NCI-H2029 treated with DMSO at 0.1 percent for 48 hours (cell line): ENCODE measurements at places on chromosomes 1 and 21.

DNA sequence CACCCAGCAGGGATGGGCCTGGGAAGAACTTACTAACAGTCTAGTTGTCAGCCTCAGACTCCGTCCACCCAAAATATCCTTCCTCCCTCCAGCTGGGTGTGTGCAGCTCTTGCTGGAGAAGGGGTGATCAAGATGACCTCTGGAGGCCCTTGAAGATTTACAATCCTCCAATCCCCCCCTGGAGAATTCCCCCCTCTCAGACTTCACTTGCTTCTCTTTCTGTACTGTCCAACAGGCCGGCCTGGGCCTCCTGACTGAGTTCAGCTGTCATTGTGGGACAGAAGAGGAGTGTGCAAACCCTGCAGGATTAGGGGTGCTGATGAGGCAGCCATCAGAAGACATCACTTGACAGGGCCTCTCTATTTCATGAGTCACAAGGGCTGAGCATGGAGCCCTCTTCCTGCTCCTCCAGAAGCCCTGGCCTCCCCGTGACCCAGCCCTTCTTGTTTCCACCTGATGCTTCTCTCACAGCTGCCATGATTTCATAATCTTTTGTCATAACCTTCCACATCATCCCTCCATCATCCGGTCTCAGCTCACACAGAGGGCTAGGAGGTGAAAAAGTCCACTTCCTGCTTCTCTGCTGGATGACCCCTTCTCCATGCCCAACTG is 17.5 kb upstream of the IGFN1 start:
- no peak for DNase-seq

GRCh38 chr1:241738284-241739078 is 86.4 kb downstream of the WDR64 start:
- no peak for DNase-seq

DNA sequence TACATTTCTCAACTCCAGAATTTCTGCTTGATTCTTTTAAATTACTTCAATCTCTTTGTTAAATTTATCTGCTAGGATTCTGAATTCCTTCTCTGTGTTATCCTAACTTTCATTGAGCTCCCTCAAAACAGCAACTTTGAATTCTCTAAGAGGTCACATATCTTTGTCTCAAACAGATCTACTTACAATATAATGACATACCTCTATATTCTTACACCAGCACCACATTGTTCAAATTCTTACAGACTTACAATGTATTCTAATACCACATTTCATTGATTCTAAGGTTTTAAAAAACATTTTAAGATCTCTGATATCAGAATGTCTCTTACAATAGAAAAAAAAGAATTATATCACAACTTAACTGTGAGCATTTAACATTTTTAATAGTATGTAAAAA is 77.4 kb downstream of the DIRAS3 start:
- no peak for DNase-seq

GRCh38 chr1:177558372-177558771 is 387.6 kb downstream of the BRINP2 start:
- no peak for DNase-seq

DNA sequence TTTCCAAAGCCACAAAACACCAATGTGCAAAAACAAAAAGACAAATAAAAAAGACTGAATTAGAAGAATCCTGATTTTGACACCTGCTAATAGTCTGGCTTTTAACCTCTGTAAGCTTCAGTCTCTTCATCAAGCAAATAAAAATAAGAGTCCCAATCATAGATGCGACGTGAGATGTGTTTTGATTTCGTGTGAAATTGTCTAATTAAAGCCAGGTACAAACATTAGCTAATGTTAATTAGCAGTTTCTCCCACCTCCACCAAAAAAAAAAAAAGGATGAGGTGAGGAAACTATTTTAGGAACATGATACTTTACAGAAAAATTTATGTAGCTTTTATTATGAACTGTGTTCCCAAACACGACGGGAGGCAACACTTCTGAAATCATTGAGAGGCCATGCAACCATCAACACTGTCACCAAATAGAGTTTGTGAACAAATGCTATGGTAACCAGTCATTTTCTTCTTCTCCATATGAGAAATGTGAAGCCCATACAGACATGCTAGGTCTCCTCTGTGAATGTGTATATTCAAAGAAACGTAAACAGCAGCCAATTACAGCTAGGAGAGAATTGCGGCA is 6.7 kb upstream of the EVI5 start:
- DNase-seq, result no peak

- DNase-seq, result peak; percentile 68
Measured at GRCh38 chr21:43364851-43365424, 62.0 kb downstream of the SIK1 start.

DNA sequence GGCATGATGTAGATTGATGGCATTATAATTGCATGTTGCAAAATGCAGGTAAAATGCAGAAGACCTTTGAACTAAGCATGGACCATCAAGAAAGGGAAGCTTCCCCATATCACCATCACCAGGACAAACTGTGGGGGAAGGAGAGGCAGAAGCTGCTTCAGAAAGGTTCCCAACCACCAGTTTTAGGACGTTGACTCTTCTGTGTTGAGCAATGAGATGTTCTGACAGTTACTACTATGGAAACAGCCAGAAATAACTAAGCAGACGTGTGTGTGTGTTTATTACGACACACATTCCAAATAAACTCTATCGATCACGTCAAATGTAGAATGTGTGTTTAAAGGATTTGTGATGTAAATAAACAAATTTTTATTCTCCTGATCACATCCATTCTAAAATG is 110.2 kb upstream of the PLD5 start:
- no peak for DNase-seq

DNA sequence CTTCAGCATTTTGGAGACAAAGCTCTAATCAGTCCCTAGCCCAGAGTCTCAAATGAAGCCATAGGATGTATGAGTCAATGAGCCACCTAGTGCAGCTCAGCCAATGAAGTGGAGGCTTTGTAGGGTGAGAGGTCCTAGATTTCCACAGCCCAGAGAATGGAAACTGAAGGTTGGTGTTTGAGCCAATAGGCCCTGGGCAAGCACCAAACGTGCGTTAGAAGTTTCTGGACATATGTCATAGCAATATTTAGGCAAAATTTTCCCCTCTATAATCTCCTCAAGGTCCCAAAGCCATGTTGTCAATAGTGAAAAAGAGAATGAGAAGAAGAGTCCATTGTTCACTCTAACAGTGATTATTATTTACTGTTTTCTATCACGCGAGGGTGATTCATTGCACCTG is 361.3 kb downstream of the PLPP3 start:
- no peak for DNase-seq

DNA sequence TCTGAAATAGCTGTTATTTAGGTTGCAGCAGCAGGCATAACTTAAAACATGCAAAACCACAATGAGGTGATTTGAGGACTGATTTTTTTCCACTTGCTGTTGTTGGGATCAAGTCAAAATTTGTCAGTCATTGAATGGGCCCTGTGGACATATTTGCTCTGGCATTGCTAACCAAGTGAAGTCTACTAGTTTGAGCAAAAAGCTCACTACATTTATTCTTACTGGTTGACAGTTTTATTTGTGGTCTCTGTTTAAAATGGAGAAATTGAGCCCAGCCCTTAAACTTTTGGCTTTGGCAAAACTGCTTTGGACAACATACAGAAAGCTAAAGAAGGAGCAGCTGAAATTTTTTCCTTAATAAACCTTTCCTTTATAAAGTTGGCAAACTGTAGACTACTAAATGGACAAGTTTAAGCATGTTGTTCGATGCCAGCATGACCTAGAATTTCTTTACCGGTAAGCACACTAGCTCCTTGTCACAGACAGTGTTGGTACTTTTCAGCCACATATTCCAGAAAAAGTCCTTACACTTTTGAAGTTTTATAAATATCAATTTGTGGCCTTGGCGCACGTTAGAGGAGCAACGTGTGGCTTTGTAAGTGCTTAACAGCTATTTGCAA is 234.6 kb downstream of the USP25 start:
- DNase-seq, result no peak

DNA sequence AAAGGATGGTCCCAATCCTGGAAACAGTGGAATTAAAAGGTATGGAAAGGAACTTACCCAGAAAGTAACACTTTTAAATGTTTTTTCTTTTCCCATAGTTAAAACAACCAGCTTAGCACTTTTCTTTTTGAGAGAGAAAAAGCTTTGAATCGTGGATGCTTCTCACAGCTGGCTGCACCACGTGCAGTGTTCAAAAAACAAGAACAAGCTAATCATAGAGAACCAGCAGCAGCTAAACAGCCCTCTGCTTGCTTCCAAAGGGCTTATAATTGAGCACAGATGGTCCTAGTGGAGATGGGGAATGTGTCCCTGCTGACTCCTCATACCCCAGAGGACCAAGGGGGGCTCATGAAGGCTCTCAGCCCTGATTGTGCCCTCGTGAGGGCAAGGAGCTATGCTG is 26.4 kb downstream of the UTP25 start:
- no peak for DNase-seq

DNA sequence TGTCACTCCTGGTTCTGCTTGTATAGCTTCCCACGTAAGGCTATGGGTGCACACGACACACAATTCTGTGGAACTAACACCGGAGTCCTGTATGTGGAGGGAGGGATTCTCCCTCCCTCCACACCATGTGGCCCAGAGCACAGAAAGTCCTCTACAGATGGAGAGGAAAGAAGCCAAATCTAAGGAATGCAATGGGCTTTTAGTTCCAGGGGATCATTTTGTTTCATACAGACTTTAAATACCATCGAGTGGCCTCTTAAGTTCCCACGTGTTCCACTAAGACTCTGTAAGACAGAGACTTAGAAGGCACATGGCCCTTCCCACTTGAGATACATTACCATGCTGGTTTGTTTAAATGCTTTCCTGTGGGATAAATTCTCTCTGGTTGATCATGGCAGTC is 156.0 kb downstream of the TGFB2 start:
- no peak for DNase-seq

- no peak for DNase-seq
Measured at GRCh38 chr1:244296447-244296846, 155.3 kb downstream of the ADSS2 start.

- DNase-seq, result no peak
Measured at GRCh38 chr1:47986761-47987200, 10.4 kb downstream of the TRABD2B start.

DNA sequence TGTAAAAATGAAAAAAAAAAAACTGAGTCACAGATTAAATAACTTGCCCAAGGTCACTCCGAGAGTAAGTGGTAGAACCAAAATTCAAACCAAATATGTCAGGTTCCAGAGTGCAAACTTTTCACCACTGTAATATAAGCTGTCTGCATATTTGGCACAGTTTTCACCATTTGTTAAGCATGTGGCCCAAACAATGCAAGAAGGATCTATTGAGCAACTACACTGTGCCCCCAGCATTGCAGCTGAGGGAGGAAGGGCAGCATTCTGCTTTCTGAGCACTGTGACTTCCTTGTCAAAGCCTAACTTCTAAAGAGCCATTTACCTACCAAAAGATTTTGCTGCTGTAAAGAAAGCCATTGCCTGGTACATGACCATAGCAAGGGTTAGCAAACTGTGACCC is 133.4 kb downstream of the SYT2 start:
- DNase-seq, result no peak

- DNase-seq, result peak; percentile 10
Measured at GRCh38 chr1:155063550-155064110, at the start of gene EFNA4. EFNA4 (plus strand) TSS chr1:155063740; CDS start chr1:155063824, 84 bp downstream.

GRCh38 chr1:79966438-79966837 is 959.9 kb upstream of the ADGRL4 start:
- no peak for DNase-seq

DNA sequence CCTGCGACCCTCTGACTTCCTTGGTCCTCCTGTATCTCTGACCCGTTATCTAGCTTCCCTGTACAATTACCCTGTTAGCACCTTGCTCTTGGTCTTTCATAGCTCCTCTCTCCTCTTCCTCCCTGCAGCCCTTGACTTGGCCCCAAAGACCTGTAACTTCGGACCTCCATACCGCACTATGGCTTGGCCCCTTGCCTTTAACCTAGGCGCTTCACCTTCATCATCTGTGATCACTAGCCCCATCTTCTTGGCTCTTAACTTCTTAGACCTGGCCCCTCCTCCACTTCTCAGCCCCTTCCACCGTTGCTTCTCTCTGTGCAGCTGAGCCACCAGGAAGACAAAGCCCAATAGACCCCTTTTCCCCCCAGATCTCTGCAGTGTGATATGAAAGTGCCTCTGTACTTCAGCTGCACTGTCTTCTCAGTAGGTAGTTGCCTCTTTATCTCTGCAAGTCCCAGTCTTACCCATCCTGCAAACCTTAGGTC is 740 bp downstream of the ZNF691 start:
- DNase-seq, result no peak

GRCh38 chr1:215523128-215523861 is 43.8 kb upstream of the KCTD3 start:
- no peak for DNase-seq

GRCh38 chr1:156524481-156524869 is 23.9 kb upstream of the MEF2D start:
- no peak for DNase-seq

DNA sequence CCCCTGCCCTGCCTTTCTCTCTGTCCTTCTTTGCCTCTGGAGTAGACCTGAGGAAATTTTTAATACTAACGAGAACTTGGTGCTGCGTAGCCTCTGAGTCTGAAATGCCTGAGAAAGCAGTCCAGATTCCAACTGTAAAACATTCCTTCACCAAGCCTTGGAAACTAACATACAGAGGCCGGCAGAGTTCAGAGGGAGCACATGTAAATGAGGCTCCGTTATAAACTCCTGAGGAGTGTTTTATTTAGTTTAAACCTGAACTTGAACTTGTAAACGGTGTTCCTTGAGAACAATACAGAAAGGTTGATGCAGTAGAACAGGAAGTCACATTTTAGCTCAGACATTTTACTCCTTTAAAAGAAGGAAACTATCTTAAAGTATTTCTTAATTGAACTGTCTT is 280.7 kb downstream of the TM2D1 start:
- DNase-seq, result no peak

GRCh38 chr1:62064829-62065407 is 129.7 kb upstream of the L1TD1 start:
- no peak for DNase-seq

GRCh38 chr1:247115141-247115510 is 11.0 kb upstream of the ZNF669 start:
- DNase-seq, result no peak

DNA sequence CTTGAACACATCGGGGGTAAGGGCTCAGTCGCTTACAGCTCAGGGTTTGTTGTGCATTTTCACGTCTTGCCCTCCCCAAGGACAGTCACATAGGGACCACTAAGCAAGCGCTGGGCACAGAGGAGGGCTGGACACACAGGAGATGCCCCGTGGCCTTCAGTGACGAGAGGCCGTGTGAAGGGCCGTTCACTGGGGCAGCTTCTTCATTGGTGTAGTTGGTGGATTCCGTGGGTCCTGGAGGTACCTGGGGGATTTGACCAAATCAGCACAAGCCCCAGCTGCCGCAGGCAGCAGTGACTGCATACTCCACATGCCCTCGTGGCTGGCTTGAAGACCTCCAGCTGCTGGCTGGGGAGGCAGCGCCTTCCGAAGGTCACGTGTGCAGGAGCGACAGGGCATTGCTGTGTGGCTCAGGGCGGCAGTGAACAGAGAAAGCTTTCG is 100.8 kb upstream of the C1orf174 start:
- DNase-seq, result no peak

DNA sequence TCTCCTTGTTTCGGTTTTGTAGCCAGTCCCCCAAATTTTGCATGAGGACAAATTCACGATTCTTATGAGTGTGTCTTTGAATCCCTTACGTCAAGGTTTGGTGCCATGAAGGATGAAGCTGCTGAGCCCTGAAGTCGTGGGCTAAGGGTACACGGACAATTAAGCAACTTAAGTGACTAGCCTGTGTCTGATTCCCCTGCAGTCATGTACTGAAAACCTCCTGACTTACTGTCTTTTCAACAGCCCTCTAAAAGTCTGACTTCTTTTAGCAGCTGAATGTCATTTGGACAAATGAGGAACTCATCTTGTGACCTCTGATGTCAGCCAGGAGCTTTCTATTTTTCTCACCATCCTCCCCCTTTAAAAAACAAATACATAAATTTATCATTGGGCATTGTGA is 27.1 kb upstream of the C1orf105 start:
- DNase-seq, result no peak

GRCh38 chr1:26697978-26698849 is 2.4 kb downstream of the ARID1A start:
- peak; percentile 71 for DNase-seq
